ENCODE measurements at places on chromosomes 3 and 15.

DNA sequence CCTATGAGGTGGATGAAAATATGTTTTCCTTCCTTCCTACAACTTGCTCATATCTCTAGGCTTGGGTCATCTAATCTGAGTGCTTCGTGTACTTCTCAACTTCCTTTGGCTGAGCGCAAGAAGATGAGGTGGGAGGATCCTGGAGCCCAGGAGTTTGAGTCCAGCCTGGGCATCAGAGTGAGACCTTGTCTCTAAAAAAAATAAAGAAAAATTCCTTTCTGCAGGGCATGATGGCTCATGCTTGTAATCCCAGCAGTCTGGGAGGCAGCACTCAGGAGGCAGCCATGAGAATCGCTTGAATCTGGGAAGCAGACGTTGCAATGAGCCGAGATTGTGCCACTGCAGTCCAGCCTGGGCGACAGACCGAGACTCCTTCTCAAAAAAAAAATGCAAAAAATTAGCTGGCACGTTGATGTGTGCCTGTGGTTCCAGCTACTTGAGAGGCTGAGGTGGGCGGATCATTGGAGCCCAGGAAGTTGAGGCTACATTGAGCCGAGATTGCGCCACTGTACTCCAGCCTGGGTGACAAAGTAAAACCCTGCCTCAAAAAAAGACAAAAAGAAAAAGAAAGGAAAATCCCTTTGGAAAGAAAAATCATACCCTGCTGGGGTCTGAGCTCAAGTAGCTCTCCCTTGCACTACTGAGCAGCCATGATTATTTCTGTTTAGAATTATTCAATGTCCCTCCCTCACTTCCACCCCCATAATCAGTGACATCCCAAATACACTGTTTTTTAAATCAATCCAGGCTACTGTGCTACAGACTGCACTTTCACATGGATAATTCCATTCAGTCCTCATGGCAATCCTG lies 28.0 kb upstream of the RAB11A start:
- no peak for DNase-seq

DNA sequence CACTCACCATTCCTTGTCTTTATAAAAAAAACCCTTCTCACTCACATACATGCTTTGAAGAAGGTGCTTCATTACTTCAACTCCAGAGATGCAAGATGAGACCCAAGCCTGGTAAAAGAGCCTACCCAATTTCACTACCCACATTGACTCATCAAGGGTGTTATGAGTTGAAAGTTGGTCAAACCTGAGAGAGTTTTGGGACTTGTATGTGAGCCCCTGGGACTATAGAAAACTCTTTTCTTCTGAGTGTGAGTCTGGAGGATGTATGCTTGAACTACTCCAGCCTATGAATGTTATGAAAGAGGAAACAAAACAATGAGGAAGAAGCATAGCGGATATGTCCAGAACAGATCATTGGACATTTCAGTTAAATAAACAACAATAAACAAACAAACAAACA lies 106.5 kb upstream of the SATB1 start:
- DNase-seq = no peak

DNA sequence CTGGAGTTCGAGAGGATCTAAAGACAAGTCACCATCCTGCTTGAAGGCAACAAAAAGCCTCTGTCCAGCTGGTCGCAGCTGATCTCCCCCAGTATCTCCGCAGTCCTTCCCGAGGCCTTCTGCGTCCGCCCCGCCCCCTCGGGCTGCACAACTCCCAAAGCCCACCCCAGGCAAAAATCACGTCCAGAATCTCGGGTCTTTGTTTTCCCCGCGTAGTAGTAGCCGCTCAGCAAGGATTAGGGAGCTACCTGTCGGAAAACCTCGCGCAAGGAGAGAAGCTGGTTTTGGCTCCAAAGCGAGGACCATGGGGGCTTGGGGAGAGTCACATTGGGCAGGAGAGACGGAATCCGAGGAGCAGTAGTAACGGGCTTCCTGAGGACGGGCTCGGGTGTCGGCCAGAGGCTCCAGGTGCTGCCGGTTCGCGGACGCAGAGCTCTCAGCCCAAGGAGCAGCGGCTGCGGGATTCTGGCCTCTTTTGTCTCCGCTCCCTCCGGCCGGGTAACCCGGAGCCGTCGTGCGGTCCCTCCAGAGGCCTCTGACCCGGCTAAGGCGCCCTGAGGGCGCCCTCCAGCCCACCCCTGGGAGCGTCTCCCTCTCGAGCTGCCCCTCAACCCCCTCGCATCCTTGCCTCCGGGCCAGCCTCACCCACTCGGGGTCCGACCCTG lies 401 bp downstream of the ZSCAN29 start:
- no peak for DNase-seq

GRCh38 chr3:197804511-197804910 lies 13.5 kb downstream of the LRCH3 start:
- DNase-seq = no peak

DNA sequence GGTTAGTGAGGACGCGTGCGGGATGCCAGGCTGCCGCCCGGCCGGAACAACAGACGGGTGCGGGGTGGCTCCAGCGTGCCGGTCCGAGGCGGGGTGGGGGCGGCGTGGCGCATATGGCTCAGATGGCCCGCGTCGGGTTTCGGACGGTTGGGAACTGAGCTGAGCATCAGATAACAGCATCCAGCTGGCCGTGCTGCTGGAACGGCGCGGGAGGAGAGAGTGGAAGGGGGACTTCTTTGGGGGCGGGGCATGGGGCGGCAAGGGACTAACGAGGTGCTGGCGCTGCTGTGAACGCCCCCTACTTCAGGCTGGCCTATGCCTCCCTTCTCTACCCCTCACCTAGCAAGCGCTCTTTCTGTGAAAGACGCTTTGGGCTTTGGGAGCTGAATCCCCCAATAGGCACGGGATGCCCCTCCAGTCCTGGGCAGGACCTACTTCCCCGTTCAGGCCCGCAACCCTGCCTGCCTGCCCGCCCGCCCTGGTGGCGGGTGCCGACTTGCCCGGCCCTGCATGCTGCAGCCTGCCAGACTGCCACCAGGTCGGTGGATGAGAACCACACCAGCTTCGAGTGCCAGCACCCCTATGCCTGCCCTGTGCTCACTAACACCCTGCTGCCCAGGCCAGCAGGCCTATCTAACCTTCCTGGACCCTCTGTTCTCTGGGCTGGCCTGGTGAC lies 542 bp downstream of the INKA1 start:
- DNase-seq = no peak

All from stimulated activated CD8-positive, alpha-beta memory T cell treated with anti-CD3 and anti-CD28 coated beads, Interleukin-7, amount 100 ng/mL, for 1 hour (primary cell).